Astrocyte (in vitro differentiated cells and primary cell): ENCODE measurements at places on chromosomes 7 and 10. TPM values are rescaled to one million over a fixed set of nuclear protein-coding genes. Genes with fewer than 3 reads are reported as not detected.

DNA sequence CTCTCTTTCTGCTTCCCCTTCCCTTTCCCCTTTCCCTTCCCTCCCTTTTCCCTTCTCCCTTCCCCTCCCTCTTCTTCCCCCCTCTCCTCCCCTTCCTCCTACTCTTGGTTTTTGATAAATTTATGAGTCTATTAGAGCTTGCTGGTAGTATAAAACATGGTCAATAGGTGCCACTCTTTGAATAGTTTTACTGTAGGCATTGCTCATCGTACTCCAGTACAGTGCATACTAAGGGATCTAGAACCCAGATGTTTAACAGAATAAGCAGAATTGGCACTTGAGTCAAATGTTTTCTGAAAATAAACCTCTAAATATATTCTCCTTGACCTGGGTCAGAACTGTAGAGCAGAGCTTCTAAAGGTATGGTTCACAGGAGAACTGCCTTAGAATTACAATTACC lies 126.7 kb downstream of the SORCS3 start:
- no peak overlapping the region for H3K27ac ChIP-seq
- no peak for DNase-seq
- H3K4me1 ChIP-seq, result no peaks in the 10 kb centered on the region
- no peak overlapping the region for H3K4me3 ChIP-seq
- H3K27me3 ChIP-seq, result no peaks in the 10 kb centered on the region

- H3K27ac ChIP-seq, result no peak overlapping the region
- H3K4me3 ChIP-seq, result no peak overlapping the region
- DNase-seq, result no peak
- H3K4me1 ChIP-seq, result no peaks in the 10 kb centered on the region
These were observed 148.0 kb downstream of the DPP6 start for GRCh38 chr7:154200241-154200640.

- H3K4me3 ChIP-seq, result no peak overlapping the region
- no peaks in the 10 kb centered on the region for H3K27me3 ChIP-seq
- peak overlapping the region; percentile 43 for H3K27ac ChIP-seq
- DNase-seq, result peak; percentile 80
- peaks cover 5% of the 10 kb centered on the region for H3K4me1 ChIP-seq
- H3K36me3 ChIP-seq, result no peaks in the 10 kb centered on the region
These were observed 12.5 kb upstream of the ARMS2 start for GRCh38 chr10:122441961-122442360.

- H3K4me1 ChIP-seq, result no peaks in the 10 kb centered on the region
- no peak overlapping the region for H3K27ac ChIP-seq
- peaks cover 12% of the 10 kb centered on the region for H3K36me3 ChIP-seq
- no peak for DNase-seq
These were observed 14.8 kb downstream of the NACAD start for GRCh38 chr7:45073786-45074527.

- H3K27me3 ChIP-seq, result no peaks in the 10 kb centered on the region
- peak; percentile 75 for DNase-seq
- H3K4me1 ChIP-seq, result peaks cover 15% of the 10 kb centered on the region
These were observed 1.1 kb upstream of the ITGB8 start for GRCh38 chr7:20329389-20330238.

Gene SUN3
- total RNA-seq, result not detected in 2 replicates
